ENCODE measurements at places on chromosomes 6 and 20. TPM values are rescaled to one million over a fixed set of nuclear protein-coding genes. Genes with fewer than 3 reads are reported as not detected.

ACTL10 gene
- 1.4 TPM for total RNA-seq

KIF25 gene
- total RNA-seq: not detected

IDH3B gene
- 33.8 TPM for total RNA-seq

C2 gene
- 4.1 TPM for total RNA-seq

CDH4 gene
- not detected for total RNA-seq

RAB44 gene
- total RNA-seq: not detected

HSPA12B gene
- total RNA-seq: 4.7 TPM

TGM3 gene
- total RNA-seq: not detected

EEF1A1 gene
- total RNA-seq: 13,006 TPM

BMP5 gene
- not detected for total RNA-seq

CYP21A2 gene
- not detected for total RNA-seq

SYTL3 gene
- total RNA-seq: 3.7 TPM

COL9A3 gene
- total RNA-seq: 0.59 TPM

GJA1 gene
- 57.9 TPM for total RNA-seq

BEND3 gene
- total RNA-seq: 2.4 TPM

TDRD6 gene
- total RNA-seq: 0.26 TPM

LHFPL5 gene
- not detected for total RNA-seq

C6orf58 gene
- 0.28 TPM for total RNA-seq

SPTLC3 gene
- 23.9 TPM for total RNA-seq

BCKDHB gene
- 10.0 TPM for total RNA-seq

SLC17A3 gene
- not detected for total RNA-seq

PARD6B gene
- 11.5 TPM for total RNA-seq

CDC5L gene
- 17.6 TPM for total RNA-seq

POPDC3 gene
- total RNA-seq: not detected

PGC gene
- 0.91 TPM for total RNA-seq

POM121L2 gene
- total RNA-seq: not detected

CLVS2 gene
- 6.2 TPM for total RNA-seq

KIF6 gene
- total RNA-seq: 1.6 TPM

LRRC73 gene
- total RNA-seq: 1.5 TPM

TRIM26 gene
- total RNA-seq: 38.1 TPM

ARFGAP1 gene
- 306 TPM for total RNA-seq

SPDEF gene
- 0.52 TPM for total RNA-seq

RAB32 gene
- 19.1 TPM for total RNA-seq

EEF1A2 gene
- not detected for total RNA-seq

PRSS16 gene
- 0.88 TPM for total RNA-seq

FRS3 gene
- total RNA-seq: 0.26 TPM

PKIB gene
- 0.59 TPM for total RNA-seq

GLYATL3 gene
- total RNA-seq: not detected

EPHA7 gene
- 46.8 TPM for total RNA-seq

MUCL3 gene
- total RNA-seq: not detected

SLC22A3 gene
- total RNA-seq: 33.5 TPM

IPCEF1 gene
- total RNA-seq: 9.7 TPM

SLC22A16 gene
- not detected for total RNA-seq

TBC1D22B gene
- total RNA-seq: 8.5 TPM

SNAI1 gene
- total RNA-seq: 1.0 TPM

PNLDC1 gene
- total RNA-seq: not detected

PHACTR3 gene
- total RNA-seq: 3.2 TPM
